ENCODE measurements at places on chromosomes 4 and X. TPM values are rescaled to one million over a fixed set of nuclear protein-coding genes. Genes with fewer than 3 reads are reported as not detected.

The RIBC1 gene
- 0.51 TPM for polyA plus RNA-seq

The NSG1 gene
- polyA plus RNA-seq, result not detected

The GAGE2A gene
- 6.0 TPM for polyA plus RNA-seq

The ACSL4 gene
- polyA plus RNA-seq, result 19.6 TPM

The NXF3 gene
- polyA plus RNA-seq, result 1.5 TPM

Data from K562 (cell line).